ENCODE measurements at places on chromosomes 3 and 15. TPM values are rescaled to one million over a fixed set of nuclear protein-coding genes. Genes with fewer than 3 reads are reported as not detected.

DNA sequence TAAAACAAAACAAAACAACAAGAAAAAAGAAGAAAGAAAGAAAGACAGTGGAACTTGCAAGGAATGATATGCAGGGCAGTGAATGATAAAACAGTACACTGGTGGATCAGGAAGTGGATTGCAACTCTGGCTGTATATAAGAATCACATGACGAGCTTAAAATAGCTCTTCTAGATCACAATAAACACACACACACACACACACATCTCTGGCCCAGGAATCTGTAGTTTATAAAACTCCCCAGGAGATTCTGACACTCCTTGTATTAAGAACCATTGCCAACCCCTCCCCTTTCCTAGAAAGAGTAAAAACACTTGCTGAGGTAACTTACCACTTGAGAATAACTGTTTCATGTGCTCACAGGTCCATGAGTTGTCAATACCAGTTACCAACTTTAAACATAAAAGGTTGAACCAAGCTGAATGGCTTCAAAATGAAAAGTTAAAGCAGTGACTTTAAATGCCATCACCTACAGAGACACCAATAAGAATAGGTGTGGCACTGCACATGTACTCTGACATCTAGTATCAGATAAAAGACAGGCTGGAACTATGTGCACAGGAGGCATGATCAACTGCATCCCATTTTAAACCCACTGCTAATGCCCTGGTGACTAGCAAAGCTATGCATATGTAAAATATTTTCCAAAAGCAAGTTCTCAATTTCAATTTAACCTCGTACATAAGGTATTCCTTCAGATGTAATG is 3.9 kb downstream of the CPOX start:
- no peak for DNase-seq

GRCh38 chr15:46735115-46735514 is 982.2 kb upstream of the SEMA6D start:
- no peak for DNase-seq

- DNase-seq = peak; percentile 31
Observed at GRCh38 chr3:148697306-148698189, at the start of gene AGTR1. TSS of gene AGTR1 (plus strand) at chr3:148697903. CDS start at chr3:148741036, 43,133 bp downstream.

The TGM5 gene
- not detected for total RNA-seq

The ARL8B gene
- 68.5 TPM for total RNA-seq

DNA sequence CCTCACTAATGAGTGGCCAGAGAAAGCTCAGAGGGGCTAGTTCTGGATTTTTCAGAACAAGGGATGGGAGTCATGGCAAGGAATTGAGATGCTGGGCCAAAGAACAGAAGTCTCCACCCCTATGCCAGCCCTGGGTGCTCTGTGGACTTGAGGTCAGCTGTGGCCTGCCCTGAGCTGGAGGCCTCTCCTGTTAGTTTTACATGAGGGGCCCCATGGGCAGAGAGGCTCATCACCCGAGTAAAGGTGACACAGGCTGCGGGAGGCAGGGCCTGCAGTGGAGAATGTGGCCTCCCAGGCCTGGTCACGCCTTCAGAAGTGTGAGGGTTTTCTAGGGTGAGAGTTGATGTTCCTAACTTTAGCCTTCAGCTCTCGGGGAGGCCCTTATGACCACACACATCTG is 44.9 kb downstream of the ABHD5 start:
- DNase-seq = no peak

- no peak for DNase-seq
Observed at GRCh38 chr3:123760817-123761216, 123.3 kb downstream of the MYLK start.

DNA sequence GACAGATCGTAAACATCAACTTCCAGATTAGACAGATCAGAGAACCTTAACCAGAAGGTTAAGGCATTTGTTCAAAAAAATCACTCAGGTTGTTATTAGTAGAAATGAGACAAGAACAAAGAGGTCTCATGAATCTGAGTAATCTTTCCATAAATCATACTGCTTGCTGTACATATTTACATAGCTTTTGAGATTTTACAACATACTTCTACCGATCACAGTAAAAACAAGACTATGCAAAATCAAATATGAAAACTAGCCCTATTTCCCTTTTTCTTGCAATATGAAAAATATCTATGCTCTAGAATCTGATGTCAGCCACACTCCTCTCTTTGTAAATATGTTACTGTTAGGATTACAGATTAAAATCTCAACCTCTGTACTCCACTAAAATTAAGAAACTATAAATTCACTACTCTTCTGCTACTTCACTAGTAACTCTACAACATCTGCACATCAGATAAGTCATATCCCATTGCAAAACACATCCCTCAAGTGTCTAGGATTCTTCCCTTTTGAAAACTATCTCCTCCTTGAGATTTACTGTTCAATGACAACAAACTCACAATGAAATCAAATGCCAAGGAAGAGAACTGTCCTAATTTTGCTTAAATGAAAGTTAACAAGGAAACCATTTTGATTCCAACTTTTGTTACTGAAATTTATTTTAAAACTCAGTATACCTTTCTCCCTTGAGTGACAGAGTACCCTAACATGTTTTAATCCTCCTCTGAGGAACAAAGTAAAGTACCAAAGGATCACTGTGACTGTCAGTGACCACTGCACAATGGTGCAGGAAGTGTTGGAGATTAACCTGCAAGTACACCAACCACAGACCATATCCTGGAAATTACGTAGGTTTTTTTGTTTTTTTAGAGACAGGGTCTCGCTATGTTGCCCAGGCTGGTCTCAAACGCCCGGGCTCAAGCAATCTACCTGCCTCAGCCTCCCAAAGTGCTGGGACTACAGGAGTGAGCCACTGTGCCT is 12.8 kb downstream of the DCUN1D1 start:
- no peak for DNase-seq
